GM10248 (cell line): ENCODE measurements at places on chromosomes 1 and 21.
A peak's percentile ranks its signal among the peaks of the same experiment; 100 is the strongest.

- DNase-seq: no peak
Measured at GRCh38 chr1:77834771-77835334, 53.6 kb upstream of the NEXN start.

- no peak for DNase-seq
Measured at GRCh38 chr1:22375601-22376000, 76.0 kb upstream of the ZBTB40 start.

GRCh38 chr21:21383126-21383525, 384.9 kb downstream of the NCAM2 start:
- no peak for DNase-seq

DNA sequence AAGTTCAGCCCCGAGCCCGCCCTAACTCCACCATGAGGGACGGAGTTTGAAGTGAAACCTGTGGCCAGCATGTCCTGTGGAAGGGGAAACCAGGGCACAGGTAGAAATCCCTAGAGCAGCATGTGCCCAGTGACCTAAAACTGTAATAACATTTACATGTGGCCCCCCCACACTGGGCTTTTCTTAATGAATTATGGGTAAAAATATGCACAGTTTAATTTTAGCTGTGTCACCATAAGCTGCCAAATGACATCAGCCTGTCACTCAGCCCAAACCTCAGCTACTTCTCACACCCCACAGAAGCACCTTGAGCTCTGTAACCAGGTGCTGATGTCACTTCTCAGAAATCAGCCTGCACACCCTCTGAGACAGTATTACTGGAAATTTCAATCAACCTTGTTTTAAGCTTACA, 50.0 kb upstream of the SLC19A1 start:
- DNase-seq: peak; percentile 80
